Foreskin fibroblast (primary cell): ENCODE measurements at places on chromosomes 2 and 18.

- DNase-seq: no peak
Measured at GRCh38 chr2:238598802-238599530, 172.2 kb downstream of the ASB1 start.

DNA sequence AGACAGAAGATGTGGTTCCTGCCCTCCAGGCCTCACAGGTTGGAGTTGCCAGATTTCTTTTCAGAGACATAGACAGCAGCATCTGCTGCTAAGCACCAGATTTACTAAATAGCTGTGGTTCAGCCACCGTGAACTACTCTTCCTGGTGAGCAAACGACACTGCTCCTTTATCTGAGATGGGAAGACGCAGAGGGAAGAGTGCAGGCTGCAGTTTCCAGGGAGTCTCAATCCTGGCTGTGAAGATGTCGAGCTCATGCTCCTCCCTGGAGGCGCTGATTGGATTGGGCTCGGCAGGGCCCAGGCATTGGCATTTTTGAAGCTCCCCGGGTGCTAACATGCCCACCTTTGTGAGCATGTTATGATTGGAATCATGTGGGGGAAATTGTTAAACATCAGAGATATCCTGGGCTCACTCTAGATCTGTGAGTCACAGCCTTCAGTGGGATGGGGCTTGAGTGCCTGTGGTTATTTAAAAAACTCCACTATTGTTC is 314.8 kb downstream of the TSN start:
- DNase-seq: no peak

DNA sequence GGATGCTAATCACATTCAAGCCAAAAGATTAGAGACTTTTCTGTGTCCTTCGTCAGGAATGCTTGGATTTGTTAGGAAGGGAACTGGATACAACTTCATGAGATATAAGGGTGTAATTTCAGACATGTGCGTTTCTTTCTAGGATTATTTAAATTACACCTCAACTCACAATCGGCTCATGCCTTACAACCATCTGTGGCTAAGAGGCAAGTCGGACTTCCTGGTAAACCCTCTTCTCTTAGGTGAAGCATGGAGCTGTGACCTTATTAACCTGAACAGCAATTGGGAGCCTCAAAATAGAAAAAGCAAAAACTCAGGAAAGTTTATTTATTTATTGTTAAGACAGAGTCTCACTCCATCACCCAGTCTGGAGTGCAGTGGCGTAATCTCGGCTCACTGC is 61.8 kb downstream of the SEMA4F start:
- no peak for DNase-seq

- DNase-seq: peak; percentile 45
Measured at GRCh38 chr2:150620416-150620815, 132.9 kb upstream of the RND3 start.

DNA sequence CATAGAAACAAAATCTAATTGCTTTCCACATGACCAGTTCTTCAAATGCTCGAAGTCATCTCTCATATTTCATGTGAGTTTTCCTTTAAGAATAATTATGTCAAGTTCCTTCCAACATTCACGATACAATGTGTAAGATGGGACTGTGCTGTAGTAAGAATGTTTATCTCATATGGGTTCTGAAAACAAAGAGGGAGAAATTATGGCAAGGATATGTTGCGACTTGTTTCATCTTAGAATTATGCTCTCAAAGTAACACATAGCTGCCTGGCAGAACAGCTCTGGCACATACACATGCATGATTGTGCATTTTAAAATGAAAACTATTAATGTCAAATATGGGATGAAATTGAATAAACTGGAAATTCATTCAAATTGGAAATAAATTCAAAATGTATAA is 314.8 kb upstream of the ACVR2A start:
- no peak for DNase-seq

DNA sequence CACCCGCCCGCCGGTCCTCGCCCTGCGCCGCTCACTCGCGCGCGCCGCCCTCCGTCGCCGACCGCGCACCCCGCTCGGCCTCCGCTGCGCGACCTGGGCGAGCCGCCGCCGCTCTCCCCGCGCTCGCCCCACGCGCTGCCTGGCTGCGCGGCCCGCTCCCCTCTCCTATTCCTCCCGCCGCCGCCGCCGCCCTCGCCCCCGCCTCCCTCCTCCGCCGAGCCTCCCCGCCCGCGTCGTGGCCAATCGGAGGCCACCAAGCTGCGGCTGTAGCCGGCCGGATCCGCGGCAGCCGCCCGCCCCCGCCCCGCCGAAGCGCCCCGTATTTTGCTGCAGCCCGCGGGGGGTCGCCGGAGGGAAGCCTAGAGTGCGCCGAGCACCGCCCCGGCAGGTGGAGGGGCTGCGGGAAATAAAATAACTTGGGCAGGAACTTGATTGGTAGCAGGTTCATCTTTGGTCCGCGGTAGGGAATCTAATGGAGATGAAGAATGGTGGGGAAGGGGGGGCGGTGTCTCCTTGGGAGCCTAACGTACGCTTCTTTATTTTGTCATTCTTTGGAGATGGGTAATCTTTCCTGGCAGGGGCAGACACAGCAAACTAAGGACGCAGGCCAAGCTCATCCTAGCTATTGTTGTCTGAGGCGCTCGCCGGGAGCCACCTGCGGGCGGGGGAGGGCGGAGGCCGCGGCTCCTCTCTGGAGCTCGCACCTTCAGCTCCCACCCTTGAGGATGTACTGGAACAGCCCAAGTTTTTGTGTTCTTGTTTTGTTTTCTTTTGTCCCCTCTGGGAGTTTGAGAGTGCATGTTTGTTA is 1.1 kb upstream of the CDH2 start:
- peak; percentile 66 for DNase-seq

DNA sequence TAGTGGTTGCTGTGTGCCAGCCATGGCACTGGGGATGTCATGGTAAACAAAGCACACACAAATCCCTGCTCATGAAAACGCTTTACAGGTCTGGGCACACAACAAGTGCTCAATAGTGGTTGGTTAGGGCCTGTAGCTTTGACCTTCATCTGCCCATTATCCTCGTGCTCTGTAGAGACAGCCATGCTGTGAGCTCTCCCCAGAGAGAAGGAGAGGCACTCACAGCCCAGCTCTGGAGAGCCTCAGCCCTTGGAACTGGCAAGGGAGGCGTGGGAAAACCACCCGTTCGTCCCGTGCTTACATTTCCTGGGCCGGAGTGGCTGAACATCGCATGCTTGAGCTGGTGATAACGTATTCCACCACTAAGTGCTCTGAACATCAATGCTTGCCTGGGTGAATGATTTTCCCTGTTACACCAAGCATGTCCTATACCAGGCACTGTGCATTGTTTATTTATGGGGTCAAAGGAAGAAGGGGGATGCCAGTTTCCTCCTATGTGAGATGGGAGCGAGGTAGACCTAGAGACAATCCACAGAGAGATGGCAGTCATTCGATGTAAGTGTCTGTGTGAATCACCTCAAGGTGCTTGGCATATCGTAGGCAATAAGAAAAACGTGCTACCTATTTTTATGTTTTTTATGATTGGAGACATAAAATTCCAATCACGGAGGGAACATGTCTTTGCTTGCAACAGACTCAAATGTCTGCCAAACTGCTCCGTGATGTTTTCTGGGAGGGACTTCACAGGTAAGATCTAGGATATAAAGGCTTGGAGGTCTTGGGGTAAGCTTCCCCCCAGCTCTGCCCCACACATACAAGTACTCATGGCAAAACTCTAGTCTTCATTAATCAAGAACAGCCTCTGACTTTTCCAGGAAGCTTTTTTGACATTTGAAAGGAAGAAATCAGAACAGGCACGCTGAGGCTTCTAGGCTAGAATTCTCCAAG is 75.5 kb downstream of the DDX1 start:
- DNase-seq: no peak

- no peak for DNase-seq
Measured at GRCh38 chr2:111231532-111232252, 111.0 kb downstream of the BCL2L11 start.

DNA sequence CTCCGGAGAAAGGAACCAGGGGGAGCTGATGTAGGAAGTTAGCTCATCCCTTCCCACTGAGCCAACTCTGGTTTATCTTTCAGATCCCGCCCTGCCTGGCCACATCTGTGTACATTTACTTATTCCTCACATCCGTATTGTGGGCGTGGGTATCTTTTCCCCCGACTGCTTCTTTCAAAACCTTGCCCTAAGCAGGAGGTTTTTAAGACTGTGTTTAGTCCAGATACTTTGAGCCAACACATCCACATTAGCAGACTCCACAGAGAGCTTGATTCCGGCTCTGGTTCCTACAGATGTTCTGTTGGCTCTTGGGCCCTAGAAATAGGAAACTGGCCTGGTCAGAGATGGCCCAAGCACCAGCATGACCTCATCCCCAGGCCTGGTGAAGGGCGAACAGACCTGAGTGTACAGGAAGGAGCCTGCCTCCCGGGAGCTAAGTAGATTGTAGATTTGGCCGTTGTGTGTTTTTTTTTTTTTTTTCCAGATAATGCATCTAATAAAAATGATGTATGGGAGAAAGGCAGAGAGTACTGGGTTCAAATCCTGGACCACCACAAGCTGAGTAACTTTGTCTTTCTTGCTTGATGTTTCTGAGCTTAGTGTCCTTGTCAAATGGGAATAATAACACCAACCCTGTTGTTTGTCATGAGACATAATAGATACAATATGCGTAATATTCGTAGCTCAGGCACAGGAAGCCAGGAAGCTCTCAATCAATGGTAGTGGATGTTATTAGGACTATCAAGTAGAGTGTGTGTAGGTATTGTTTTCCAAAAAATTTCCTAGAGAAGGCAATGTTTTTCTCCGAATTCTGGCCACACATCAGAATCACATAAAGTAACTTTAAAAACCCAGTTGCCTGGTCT is 92.3 kb downstream of the PRKCE start:
- DNase-seq: peak; percentile 78

DNA sequence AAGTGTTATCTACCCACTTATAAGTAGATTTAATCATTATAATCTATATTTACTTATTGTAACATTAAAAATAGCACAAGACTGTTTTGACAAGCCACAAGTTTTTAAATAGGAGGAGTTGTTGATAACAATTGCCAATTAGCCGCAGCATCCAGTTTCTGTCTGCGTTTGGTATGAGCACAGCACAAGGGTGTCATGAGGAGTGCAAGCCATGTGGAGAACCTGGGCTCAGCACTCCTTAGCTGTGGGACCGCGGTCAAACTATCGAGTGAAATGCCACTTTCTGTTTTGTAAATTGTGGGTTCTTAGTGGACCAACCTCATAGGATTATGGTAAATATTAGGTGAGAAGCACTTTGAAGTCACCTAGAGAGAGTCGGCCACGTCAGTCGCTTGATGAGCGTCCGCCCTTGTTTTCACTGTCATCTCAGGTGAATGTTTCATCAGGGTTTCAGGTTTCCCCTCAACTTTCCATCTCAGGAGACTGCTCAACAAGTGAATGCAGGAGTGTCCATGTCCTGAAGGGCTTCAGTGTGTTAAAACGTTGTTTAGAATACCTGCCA is 294.5 kb downstream of the ZNF407 start:
- DNase-seq: no peak

DNA sequence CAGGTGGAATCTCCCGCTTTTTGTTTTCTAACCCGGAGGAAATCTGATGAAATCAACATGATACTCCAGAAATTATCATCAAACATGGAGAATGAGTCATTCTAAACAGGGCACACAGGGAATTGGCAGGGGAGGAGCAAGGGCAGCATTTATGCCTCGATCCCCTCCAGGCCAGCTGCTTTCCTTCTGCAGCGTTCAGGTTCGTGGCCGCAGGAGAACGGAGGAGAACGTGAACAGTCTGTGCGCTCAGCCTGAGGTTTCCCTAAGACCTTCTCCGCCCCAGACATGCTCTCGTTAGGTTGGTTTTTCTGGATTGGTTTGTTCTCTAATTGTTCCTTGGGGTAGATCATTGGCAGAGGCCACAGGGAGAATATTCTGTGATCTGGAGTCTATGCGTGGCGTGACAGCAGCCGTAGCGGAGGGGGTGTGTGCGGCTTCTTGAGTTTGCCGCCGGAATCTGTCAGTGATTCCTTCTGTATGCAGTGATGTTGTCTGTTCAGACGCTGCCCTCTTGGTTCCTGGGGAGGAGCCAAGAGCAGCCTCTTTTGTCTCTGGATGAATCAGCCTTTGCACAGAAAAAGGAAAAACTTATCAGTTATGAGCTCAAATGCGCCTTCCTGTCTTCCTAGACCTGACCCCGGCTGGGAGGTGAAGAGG is 75.9 kb downstream of the SH3BP4 start:
- DNase-seq: peak; percentile 70

DNA sequence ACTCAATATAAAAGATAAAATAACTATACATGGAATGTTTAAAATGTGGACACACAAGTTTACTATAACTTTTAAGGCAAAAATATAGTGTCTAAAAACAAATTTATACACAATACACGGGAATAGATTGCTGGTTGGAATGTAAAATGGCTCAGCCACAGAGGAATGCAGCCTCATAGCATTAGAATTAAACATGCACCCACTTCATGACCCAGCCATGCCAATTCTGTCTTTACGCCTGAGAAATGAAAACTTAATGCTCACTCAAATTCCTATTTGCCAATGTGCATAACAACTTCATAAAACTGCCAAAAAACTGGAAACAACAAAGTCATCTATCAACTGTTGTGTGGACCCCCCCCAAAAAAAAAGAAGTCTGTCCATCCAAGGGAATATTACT is 1006.6 kb upstream of the POU3F3 start:
- DNase-seq: no peak

DNA sequence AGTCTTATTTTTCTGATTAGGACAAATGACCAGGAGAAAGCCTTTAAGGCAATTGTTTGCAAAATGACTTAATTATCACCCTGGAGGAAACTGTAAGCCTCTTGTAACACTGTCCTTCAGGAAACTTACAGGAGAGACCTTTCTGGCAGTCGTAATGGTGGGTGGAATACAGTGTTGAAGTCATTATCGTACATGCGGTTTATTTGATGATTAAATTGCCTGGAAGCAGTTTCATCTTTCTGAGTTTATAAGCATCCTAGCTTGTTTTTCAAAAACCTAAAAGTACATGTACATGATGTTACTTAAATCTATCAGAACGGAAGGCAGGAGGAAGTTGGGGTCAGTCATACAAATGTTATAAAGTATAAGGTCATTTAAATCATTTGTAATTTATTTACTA is 86.2 kb upstream of the RAB27B start:
- peak; percentile 20 for DNase-seq

DNA sequence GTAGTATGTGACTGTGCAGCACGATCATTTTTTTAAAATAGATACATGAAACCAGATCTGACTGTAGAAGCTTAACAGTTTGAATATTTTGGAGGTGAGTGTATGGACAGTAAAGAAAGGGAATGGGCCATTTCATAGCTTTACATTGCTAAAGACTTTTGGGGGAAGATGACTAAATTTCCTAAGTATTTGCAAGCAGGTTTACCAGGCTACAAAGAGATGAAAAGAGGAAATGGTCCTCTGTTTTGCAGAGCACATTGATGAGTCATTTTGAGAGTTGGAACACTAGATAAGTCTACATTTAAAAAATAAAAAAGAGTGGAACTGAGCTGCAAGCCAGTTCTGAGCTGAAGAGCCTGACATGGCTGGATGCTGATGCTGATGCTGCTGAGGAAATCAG is 115.7 kb upstream of the LRATD1 start:
- DNase-seq: peak; percentile 82

- no peak for DNase-seq
Measured at GRCh38 chr2:177281400-177282180, 17.1 kb upstream of the NFE2L2 start.

DNA sequence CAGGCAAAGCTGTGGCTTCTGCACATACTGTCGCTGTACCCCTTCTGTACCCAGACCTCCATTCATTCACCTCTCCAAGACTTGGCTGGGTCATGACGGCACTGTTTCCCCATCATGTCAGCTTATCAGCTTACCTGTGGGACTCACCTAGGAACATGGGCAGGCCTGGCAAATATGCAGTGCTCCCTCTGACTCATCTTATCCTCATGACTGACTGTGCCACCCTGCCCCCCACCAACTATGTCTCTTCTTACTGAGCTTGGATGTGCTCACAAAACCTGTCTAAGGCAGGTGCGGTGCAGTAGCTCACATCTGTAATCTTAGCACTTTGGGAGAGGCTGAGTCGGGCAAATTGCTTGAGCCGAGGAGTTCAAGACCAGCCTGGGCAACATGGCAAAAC is 152.4 kb downstream of the MGAT5 start:
- DNase-seq: no peak
